ENCODE measurements at places on chromosomes 4 and X.

DNA sequence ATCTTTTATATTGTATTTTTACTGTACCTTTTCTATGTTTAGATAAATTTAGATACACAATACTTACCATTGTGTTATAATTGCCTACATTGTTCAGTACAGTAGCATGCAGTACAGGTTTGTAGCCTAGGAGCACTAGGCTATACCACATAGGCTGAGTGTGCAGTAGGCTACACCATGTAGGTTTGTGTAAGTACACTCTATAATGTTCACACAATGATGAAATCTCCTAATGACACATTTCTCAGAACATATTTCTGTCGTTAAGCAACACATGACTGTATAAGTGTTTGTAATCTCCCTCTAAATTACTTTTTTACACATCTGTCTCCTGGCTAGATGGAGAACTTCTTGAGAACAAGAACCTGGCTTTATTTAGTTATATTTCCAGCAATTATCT lies 40.3 kb downstream of the UCHL1 start:
- no peak for DNase-seq

DNA sequence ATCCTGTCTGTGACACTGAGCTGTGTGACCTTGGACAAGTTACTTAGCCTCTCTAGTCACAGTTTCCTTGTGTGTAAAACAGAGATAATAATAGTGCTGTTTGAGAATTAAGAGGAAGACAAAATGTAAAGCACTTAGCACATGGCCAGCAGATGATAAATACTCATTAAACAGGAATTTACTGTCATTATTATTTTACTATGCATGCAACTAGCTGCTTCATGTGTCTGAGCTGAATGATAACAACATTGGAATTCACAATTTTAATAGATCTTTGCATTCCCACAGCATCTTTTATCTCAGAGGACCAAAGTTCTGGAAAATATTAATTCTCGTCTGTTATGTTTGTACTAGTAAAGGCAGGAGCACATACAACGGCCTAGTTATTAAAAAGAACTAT lies 79.2 kb upstream of the TET2 start:
- no peak for DNase-seq

GRCh38 chr4:139763205-139763604 lies 97.6 kb downstream of the MGST2 start:
- DNase-seq: no peak

DNA sequence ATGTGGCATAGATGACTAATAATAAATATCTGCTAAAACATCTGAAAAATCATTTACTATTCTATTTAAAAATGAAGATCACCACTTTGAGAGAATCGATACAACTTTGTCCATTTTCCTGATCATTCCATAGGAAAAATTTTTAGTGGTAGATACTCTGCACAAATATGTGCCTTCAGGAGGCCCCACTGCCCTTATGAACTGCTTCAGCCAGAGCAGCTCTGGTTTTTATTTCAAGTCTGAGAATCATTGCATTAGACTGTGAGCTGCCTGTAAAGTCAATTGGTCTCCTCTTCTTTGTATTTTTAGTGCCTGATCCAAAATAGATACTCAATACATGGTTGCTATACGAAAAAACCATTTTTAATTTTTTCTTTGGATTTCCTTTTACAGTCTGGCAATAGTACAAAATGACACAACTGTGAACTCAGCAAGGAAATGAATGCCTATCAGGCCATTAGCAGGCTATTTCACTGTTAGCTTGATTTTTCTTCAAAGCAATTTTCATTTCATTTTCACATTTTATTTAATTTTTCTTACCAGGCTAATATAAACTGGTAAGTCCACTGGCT lies 69.1 kb downstream of the SHISA3 start:
- no peak for DNase-seq

GRCh38 chr4:33255507-33255906 lies 2535.3 kb downstream of the PCDH7 start:
- no peak for DNase-seq

DNA sequence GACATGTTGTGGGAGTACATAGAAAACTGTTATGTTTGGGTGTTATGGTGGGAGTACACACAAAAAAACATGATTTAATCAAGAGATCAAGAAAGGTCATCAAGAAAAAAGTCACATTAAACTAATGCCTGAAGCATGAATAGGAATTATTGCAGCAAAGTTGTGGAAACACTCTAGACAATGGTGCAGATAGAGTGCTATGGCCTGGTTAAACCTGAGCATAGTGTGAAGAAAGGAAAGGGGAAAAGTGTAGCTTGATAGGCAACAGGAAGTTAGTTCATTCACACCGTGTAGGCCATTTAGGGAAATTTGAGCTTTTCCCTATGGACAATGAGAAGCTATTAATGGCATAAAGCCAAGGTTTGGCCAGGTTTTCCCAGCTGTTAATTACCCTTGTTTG lies 162.1 kb upstream of the EMCN start:
- DNase-seq: no peak

Measured in stimulated activated effector memory CD8-positive, alpha-beta T cell treated with anti-CD3 and anti-CD28 coated beads, Interleukin-12 subunit alpha, Interleukin-12 subunit beta, amount 100 ng/mL, for 72 hours (primary cell).